Thymus (tissue), 14 donors: ENCODE measurements at places on chromosomes 1 and 21. TPM values are rescaled to one million over a fixed set of nuclear protein-coding genes. Genes with fewer than 3 reads are reported as not detected.

The SSU72 gene
- total RNA-seq, result 47.8 TPM

The SELENBP1 gene
- 6.1 TPM for total RNA-seq

- no peaks in the 10 kb centered on the region for H3K4me1 ChIP-seq
- H3K27me3 ChIP-seq, result no peaks in the 10 kb centered on the region
- no peak overlapping the region for H3K4me3 ChIP-seq
- DNase-seq, result no peak
- no peaks in the 10 kb centered on the region for H3K36me3 ChIP-seq
Measured at GRCh38 chr21:31612894-31613785, 46.4 kb upstream of the SOD1 start.

The FMO5 gene
- total RNA-seq, result 0.76 TPM

- H3K4me1 ChIP-seq, result no peaks in the 10 kb centered on the region
- no peak overlapping the region for H3K4me3 ChIP-seq
- H3K27me3 ChIP-seq, result no peaks in the 10 kb centered on the region
- H3K27ac ChIP-seq, result no peak overlapping the region
- no peak for DNase-seq
Measured at GRCh38 chr1:9927259-9927658, 15.9 kb downstream of the LZIC start.

The SLC25A33 gene
- 4.6 TPM for total RNA-seq

- no peaks in the 10 kb centered on the region for H3K36me3 ChIP-seq
- peak; percentile 8 for DNase-seq
- H3K27ac ChIP-seq, result no peak overlapping the region
- no peak overlapping the region for H3K4me3 ChIP-seq
Measured at GRCh38 chr1:200226268-200226968, 183.4 kb downstream of the ZNF281 start.

- peaks cover 81% of the 10 kb centered on the region for H3K27me3 ChIP-seq
- H3K4me1 ChIP-seq, result peaks cover 8% of the 10 kb centered on the region
- no peak within 1 kb of the TSS for H3K27ac ChIP-seq
- no peak within 1 kb of the TSS for H3K4me3 ChIP-seq
- DNase-seq, result no peak
Measured at GRCh38 chr1:15758343-15758931, at the start of gene FBLIM1. TSS of gene FBLIM1 (plus strand) at chr1:15758795. CDS start at chr1:15764984, 6,189 bp downstream.

- no peaks in the 10 kb centered on the region for H3K27me3 ChIP-seq
- no peaks in the 10 kb centered on the region for H3K4me1 ChIP-seq
- H3K36me3 ChIP-seq, result no peaks in the 10 kb centered on the region
- H3K27ac ChIP-seq, result no peak overlapping the region
- DNase-seq, result no peak
Measured at GRCh38 chr1:215835951-215836350, 268.8 kb downstream of the KCTD3 start.

- H3K27me3 ChIP-seq, result no peaks in the 10 kb centered on the region
- no peaks in the 10 kb centered on the region for H3K4me1 ChIP-seq
- no peak overlapping the region for H3K27ac ChIP-seq
- H3K4me3 ChIP-seq, result no peak overlapping the region
Measured at GRCh38 chr1:206435445-206435844, 34.8 kb upstream of the IKBKE start.

DNA sequence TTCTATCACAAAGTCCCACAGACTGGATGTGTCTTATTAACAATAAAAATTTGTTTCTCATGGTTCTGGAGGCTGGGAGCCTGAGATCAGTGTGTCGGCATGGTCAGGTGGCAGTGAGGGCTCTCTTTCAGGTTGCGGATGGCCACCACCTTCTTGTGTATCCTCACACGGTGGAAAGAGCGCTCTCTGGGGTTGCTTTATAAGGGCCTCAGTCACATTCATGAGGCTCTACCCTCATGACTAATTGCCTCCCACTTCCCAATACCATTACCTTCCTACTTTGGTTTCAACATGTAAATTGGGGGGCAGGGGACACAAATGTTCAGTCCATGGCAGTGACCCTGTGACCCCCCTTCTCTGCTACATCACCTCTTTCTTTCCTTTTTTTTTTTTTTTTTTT lies 20.7 kb upstream of the MX1 start:
- no peaks in the 10 kb centered on the region for H3K4me1 ChIP-seq
- no peak overlapping the region for H3K4me3 ChIP-seq
- no peak overlapping the region for H3K27ac ChIP-seq

The TNFRSF18 gene
- total RNA-seq, result 4.2 TPM

The ATPAF1 gene
- 53.4 TPM for total RNA-seq

The ARMH1 gene
- total RNA-seq, result 47.7 TPM

GRCh38 chr1:153612755-153613331 lies at the start of gene S100A16:
TSS of gene S100A16 (minus strand) at chr1:153613137. CDS start at chr1:153608151, 4,986 bp downstream.
- peak within 1 kb of the TSS; percentile 68 for H3K27ac ChIP-seq
- peaks cover 15% of the 10 kb centered on the region for H3K4me1 ChIP-seq
- no peaks in the 10 kb centered on the region for H3K36me3 ChIP-seq
- H3K27me3 ChIP-seq, result no peaks in the 10 kb centered on the region

The OR2AJ1 gene
- total RNA-seq, result not detected

DNA sequence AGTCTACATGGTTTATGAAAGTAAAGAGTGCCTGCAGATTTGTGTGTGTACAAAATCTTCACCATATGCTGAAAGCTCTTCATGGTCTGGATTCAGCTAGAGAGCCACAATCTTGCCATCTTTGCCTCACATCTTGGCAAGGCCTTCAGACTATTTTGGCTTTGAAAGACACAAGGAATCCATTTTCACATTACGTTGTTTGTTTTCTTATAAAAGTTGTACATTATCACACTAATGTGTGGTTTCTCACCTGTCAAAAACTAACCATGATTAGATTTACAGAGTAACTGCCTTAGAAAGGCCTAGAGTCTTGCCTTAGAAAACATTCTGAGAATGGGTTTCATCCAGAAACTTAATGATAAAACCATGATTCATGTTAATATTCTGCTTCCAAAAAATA lies 494.6 kb downstream of the NEGR1 start:
- no peak for DNase-seq
- no peak overlapping the region for H3K4me3 ChIP-seq
- H3K36me3 ChIP-seq, result no peaks in the 10 kb centered on the region
- peaks cover 3% of the 10 kb centered on the region for H3K4me1 ChIP-seq
- no peak overlapping the region for H3K27ac ChIP-seq
- no peaks in the 10 kb centered on the region for H3K27me3 ChIP-seq

The TXNIP gene
- 336 TPM for total RNA-seq

DNA sequence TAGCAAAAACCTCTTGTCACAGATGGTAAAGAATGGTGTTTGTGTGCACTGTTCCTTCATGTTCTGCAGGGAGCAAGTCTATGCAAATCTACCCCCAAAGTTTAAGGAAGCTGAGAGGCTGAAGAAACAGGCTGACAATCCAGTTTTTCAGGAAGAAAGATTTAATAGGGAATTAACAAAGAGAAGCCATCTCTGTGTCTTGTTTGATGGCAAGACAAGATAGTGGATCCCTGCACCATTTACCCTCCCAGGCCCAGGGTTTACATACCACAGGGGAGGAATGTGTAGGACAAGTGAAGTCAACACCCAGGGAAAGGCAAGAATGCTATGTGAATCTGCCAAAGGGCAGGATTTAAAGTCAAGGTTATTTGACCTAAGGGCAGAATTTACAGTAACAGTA lies 48.1 kb upstream of the FNBP1L start:
- no peaks in the 10 kb centered on the region for H3K4me1 ChIP-seq
- H3K4me3 ChIP-seq, result no peak overlapping the region
- H3K27me3 ChIP-seq, result no peaks in the 10 kb centered on the region
- no peak overlapping the region for H3K27ac ChIP-seq
- no peak for DNase-seq
- H3K36me3 ChIP-seq, result no peaks in the 10 kb centered on the region

- DNase-seq, result no peak
- H3K4me1 ChIP-seq, result no peaks in the 10 kb centered on the region
- H3K27me3 ChIP-seq, result no peaks in the 10 kb centered on the region
- H3K36me3 ChIP-seq, result no peaks in the 10 kb centered on the region
- H3K27ac ChIP-seq, result no peak overlapping the region
Measured at GRCh38 chr1:165501970-165502348, 41.8 kb upstream of the LRRC52 start.

The RRP1 gene
- 11.1 TPM for total RNA-seq

The TBX19 gene
- 0.76 TPM for total RNA-seq

- H3K36me3 ChIP-seq, result no peaks in the 10 kb centered on the region
- H3K4me1 ChIP-seq, result no peaks in the 10 kb centered on the region
- peak; percentile 37 for DNase-seq
- H3K4me3 ChIP-seq, result no peak overlapping the region
- no peak overlapping the region for H3K27ac ChIP-seq
Measured at GRCh38 chr1:162847839-162848453, 13.0 kb downstream of the CCDC190 start.

GRCh38 chr1:155049651-155050559 lies 1.2 kb upstream of the ADAM15 start:
- peaks cover 16% of the 10 kb centered on the region for H3K4me1 ChIP-seq
- peak overlapping the region; percentile 68 for H3K27ac ChIP-seq
- DNase-seq, result no peak
- no peaks in the 10 kb centered on the region for H3K36me3 ChIP-seq
- peaks cover 29% of the 10 kb centered on the region for H3K27me3 ChIP-seq
- peak overlapping the region; percentile 60 for H3K4me3 ChIP-seq

The MUL1 gene
- 14.5 TPM for total RNA-seq

DNA sequence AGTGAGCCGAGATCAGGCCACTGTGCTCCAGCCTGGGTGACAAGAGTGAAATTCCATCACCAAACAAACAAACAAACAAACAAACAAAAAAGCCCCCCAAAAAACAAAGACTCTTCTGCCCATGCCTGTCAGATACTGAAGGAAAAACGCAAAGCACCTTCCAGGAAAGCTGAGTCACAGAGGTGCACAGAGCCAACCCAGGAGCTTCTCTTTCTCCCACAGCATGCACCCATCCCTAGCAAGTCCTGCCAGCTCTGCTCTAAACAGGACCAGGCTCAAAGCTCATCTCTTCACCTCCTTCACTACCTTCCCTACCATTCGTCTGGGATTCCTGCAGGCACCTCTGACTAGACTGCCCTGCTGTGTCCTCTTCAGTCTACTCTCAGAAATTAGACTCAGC lies 46.5 kb downstream of the ETS2 start:
- H3K27ac ChIP-seq, result no peak overlapping the region
- no peaks in the 10 kb centered on the region for H3K36me3 ChIP-seq
- no peaks in the 10 kb centered on the region for H3K27me3 ChIP-seq
- H3K4me1 ChIP-seq, result no peaks in the 10 kb centered on the region
- no peak for DNase-seq

GRCh38 chr1:170510163-170510562 lies 21.8 kb upstream of the GORAB start:
- H3K4me1 ChIP-seq, result no peaks in the 10 kb centered on the region
- DNase-seq, result no peak
- no peaks in the 10 kb centered on the region for H3K36me3 ChIP-seq
- H3K27ac ChIP-seq, result no peak overlapping the region
- no peaks in the 10 kb centered on the region for H3K27me3 ChIP-seq
- H3K4me3 ChIP-seq, result no peak overlapping the region

The KRTAP7-1 gene
- not detected for total RNA-seq

GRCh38 chr1:28537457-28538199 lies 15.3 kb upstream of the TRNAU1AP start:
- no peaks in the 10 kb centered on the region for H3K27me3 ChIP-seq
- H3K4me3 ChIP-seq, result no peak overlapping the region
- H3K36me3 ChIP-seq, result peaks cover 45% of the 10 kb centered on the region
- no peak for DNase-seq
- no peaks in the 10 kb centered on the region for H3K4me1 ChIP-seq

- no peaks in the 10 kb centered on the region for H3K4me1 ChIP-seq
- no peaks in the 10 kb centered on the region for H3K36me3 ChIP-seq
- peak overlapping the region; percentile 39 for H3K4me3 ChIP-seq
- peak; percentile 41 for DNase-seq
- peaks cover 44% of the 10 kb centered on the region for H3K27me3 ChIP-seq
Measured at GRCh38 chr1:81802707-81803430, 2.1 kb downstream of the ADGRL2 start.

DNA sequence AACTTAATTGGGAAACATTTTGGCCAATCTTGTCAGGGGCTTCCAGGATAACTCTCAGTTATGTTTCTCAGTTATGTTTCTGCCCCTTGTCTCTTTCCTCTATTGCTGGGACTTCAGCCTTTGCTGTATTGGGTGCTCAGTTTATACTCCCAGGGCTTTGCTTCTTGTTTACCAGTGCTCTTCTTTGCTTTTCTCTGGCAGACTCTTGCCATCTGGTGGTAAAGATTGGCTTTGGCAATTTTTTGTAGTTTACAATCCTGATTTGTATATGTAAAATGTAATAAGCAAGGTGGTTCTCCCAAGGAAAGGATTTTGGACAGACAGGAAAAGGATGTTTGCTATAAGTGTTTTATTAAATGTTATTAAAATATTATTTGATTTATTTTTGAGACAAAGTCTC lies 37.9 kb downstream of the FABP3 start:
- H3K4me3 ChIP-seq, result no peak overlapping the region
- peak; percentile 57 for DNase-seq
- no peaks in the 10 kb centered on the region for H3K27me3 ChIP-seq
- H3K4me1 ChIP-seq, result no peaks in the 10 kb centered on the region
- H3K27ac ChIP-seq, result no peak overlapping the region

GRCh38 chr21:39463308-39463707 lies 11.5 kb downstream of the SH3BGR start:
- H3K27ac ChIP-seq, result no peak overlapping the region
- H3K4me3 ChIP-seq, result no peak overlapping the region
- H3K4me1 ChIP-seq, result no peaks in the 10 kb centered on the region
- H3K36me3 ChIP-seq, result no peaks in the 10 kb centered on the region
- no peak for DNase-seq

DNA sequence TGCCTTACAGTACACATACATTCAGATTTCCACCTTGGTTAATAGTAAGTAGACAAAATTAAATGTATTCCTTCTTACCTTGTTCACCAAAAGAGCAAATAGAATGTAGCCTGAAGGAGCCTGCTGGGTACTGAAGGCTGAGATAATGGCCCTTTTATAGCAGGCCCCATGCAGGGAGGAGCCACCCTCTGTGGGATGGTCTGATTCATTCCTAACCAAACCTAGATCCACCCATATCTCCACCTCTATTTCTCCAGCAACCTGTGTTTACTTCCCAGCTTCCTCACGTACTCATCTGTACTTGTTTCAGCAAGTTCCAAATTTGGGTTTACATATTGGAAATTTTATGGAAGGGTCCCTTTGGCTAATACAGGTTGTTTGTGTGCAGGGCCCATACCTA lies at the start of gene FLG:
Gene FLG (minus strand): TSS at position 129 of the 400 bp plus-strand sequence. CDS start 9,783 bp downstream, outside the sequence.
- no peak for DNase-seq
- no peak within 1 kb of the TSS for H3K27ac ChIP-seq
- no peak within 1 kb of the TSS for H3K4me3 ChIP-seq
- H3K36me3 ChIP-seq, result no peaks in the 10 kb centered on the region
- H3K27me3 ChIP-seq, result no peaks in the 10 kb centered on the region

The HOOK1 gene
- total RNA-seq, result 4.7 TPM

The NUAK2 gene
- total RNA-seq, result 2.1 TPM

DNA sequence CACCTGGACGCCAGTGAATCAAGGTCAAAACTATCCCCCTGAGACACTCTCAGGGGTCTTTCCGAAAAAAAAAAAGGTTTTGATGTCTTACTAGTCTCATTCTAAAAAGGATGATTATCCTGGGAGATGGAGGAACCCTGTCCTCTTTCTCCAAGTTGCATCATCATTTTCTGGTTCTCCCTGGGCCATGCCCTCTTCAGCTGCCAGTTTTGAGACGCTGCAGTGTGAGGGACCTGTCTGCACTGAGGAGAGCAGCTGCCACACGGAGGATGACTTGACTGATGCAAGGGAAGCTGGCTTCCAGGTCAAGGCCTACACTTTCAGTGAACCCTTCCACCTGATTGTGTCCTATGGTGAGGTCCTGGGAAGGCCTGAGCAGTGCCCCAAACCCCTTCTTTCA lies 3.5 kb downstream of the FCRLA start:
- H3K4me3 ChIP-seq, result no peak overlapping the region
- no peaks in the 10 kb centered on the region for H3K36me3 ChIP-seq
- no peak for DNase-seq
- no peak overlapping the region for H3K27ac ChIP-seq
- no peaks in the 10 kb centered on the region for H3K4me1 ChIP-seq

- no peak overlapping the region for H3K27ac ChIP-seq
- H3K27me3 ChIP-seq, result no peaks in the 10 kb centered on the region
- peaks cover 10% of the 10 kb centered on the region for H3K4me1 ChIP-seq
Measured at GRCh38 chr1:20076710-20077461, 6.9 kb downstream of the PLA2G5 start.
